Fibroblast of skin of left biceps (primary cell): ENCODE measurements at places on chromosomes 1 and 21.

DNA sequence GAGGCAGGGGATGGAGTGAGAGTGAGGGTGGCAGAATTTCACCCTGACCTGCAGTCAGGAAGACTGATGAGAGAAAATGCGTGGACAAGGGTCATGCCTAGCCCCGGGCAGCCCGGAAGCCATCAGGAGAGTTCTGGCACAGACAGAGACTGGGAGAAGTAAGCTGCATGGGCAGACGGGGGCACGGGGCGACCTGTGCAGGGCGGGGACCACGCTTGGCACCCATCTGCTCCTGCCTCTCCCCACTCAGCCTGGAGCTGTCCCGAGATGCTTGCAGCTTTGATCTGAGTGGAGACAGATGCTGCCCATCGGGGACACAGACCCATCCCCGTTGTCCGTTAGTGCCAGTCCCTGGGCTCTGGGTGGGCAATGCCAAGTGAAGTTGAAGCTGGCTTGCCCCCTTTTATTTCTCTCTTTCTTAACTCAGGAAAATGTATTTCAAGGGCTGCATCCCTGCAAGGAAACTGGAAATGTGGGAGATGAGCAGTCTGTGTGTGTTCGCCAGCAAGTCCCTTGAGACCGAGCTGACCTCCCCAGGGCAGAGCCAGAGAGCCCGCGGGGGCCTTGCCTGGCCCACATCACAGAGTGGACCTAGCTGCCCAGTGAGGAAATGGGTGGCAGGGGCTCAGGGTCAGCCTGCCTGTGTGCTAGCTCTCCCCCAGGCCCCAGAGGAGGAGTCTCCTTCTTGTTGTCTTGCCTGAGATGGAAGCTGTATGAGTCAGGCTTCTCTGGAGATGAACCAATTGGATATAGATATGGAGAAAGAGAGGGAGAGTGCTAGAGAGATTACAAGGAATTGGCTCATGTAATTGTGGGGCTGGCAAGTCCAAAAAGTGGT, 121.3 kb upstream of the C1orf174 start:
- no peak for DNase-seq

GRCh38 chr1:19429611-19430010, 55.7 kb downstream of the CAPZB start:
- no peak for DNase-seq

DNA sequence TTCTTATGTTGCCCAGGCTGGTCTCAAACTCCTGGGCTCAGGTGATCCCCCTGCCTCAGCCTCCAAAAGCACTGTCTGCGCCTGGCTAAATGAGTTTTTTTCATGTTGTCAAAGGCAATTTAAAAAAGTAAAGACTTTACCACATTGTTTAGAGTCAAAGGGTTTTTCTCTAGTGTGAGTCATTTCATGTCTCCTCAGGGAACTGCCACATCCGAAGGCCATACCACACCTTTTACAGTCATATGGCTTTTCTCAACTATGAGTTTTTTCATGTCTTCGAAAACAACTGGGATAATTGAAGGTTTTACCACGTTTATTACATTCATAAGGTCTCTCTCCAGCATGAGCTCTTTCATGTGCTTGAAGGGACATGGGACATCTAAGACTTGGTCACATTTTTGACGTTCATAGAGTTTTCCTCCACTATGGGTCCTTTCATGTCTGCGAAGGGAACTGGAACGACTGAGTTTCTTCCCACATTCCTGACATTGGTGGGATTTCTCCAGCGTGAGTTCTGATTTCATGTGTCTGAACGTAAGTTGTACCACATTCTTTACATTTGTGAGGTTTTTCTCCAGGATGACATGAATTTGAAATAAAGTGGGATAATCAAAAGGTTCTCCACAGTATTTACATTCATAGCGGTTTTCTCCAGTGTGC, 65.6 kb downstream of the UCHL5 start:
- no peak for DNase-seq

DNA sequence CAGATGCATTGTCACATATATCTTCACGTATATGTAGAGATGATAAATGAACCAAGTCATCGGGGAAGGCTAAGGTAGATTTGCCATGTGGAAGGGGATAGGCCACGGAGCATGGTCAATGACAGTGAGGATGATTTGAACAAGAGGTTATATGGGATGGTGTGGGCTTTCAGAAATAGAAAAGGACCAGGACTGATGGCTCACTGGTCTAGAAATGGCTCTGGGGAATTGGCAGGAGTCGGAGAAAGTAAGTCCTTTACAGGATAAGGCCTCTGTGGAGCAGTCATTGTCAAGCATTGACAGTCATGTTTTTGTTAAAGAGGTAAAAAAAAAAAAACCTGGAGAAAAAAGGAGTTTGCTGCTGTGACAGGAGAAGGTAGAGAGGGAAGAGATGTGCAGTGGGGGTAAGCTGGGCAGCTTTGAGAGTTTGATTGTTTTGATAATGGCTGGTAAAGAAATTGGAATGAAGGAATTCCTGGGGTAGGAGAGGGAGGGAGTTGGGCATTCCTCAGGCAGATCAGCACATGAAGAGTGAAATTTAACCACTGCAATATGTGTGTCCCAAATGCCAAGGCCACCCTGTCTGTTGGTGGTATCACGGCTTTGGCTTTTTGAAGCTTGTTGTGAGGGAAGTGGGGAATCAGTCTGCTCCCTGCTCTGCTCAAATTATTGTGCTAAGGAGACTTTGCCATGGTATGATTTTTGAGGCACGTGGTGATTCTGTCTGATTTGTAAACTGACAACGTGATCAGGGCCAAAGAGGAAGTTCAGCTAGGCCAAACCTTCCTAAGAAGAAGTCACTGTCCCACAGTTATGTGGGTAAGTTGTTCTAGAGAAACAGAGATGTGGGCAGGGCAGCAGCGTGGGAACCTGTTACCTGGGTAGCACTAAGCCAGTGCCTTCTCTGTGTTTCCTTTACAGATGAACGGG, 26.0 kb downstream of the MACF1 start:
- DNase-seq, result no peak

DNA sequence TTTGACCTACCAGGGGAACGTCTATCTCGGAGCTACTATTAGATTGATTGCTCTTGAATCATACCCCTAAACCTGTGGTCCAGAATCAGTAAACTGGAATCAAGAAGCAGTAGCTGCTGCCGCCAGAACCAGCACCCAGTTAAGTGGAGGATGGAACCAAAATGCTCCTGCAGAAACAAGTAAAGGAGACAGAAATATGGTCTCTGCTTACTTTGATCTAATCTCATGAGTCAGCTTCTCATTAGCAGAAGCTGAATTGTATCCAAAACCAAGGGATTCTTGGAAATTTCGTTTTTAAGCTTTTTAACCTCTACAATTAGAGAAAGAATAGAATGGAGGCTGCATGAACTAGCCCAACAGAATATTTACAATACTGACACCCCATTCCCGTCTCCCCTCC, 42.6 kb upstream of the PIGV start:
- DNase-seq, result no peak

DNA sequence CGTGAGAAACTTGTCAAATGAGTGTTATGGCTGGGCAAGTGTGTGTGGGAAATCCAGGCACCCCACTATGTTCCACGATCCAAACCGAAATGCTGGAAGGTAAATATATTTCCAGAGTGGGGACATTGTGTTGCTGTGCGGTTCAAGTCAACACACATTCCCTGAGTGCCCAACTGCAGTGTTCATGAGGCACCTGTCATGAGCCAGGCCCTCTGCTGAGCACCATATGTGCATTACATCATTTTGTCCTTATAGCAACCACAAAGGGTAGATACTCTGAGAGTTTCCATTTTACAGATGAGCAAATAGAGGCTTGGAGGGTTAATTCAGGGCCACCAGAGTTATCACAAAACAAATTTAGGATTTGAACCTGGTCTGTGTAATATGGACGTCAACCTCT, 59.9 kb upstream of the SOD1 start:
- no peak for DNase-seq

DNA sequence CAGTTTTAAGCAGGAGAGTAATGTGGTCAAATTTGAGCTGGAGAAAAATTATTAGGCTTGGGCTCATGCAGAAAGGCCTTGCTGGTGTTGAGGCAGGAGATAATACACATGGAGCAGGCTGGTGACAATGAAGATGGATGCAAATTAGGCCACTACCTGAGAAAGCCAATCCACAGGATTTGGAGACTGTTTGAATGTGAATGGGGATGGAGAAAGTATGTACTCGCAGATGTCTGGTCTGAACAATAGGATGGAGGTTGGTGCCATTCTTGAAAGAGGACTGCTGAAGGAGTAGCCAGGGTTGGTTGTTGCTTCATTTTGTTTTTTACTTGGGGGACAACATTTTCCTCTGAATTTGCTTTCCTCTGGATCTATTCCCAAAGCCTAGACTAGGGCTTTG, 8.0 kb upstream of the KIRREL1 start:
- DNase-seq, result no peak

DNA sequence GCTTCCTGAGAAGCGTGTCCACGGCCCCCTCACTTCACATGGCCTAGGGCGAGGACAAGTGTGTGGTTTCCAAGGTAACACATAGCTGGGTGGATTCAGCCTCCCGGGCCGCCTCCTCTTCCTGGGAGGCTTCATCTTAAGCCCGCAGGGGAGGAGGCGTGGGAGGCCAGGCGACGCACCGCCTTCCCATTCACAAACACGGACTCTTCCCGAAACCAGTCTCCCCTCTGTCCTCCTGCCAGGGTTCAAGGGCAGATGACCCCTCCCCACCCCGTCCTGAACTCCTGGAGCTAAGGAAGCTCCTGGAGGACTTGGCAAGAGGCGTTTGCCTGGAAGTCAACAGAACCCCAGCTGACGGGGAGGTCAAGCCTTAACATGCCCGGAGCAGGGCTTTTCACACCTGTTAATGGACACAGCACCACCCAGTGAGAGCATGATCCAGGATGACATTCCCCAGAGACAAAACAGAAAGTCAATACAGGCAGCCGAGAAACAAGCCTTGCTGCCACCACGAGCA, 56.7 kb downstream of the KCNN3 start:
- DNase-seq, result no peak

DNA sequence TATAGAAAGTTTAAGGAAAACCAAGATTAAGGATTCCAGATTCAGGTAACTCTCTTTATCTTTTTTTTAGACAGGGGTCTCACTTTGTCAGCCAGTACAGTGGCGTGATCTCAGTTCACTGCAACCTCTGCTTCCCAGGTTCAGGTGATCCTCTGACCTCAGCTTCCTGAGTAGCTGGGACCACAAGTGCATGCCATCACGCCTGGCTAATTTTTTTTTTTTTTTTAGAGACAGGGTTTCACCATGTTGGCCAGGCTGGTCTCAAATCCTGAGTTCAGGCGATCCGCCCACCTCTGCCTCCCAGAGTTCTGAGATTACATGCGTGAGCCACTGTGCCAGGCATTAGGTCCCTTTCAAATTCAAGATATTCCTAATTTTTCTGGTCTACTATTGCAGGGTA, 15.9 kb downstream of the LZIC start:
- DNase-seq, result no peak

DNA sequence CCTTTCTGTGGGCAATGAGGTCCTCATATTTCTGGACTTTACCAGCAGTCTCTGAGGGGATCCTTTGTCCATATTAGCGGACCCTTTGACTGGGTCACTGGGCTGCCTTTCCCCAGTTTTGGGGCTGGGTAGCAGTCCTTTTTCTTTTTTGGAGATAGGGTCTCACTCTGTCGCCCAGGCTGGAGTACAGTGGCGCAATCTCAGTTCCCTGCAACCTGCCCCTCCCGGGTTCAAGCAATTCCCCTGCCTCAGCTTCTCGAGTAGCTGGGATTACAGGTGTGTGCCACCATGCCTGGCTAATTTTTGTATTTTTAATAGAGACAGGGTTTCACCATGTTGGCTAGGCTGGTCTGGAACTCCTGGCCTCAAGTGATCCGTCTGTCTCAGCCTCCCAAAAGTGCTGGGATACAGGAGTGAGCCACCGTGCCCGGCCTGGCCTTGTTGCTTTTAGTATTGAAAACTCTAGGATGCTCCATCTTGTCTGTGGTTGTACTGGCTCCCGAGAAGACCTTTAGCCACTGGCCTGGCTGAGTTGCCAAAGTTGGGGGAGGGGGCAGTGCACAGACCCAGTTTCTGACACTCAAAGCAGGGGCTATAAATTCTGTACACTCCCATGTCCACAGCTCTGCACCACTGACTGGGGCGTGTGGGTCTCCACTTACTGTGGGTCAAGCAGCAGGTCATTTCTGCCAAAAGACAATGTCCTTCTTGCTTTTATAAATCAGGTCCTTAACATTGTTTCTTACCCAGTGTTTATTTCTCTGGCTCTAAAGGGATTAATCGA, 33.1 kb downstream of the MAN1C1 start:
- no peak for DNase-seq

DNA sequence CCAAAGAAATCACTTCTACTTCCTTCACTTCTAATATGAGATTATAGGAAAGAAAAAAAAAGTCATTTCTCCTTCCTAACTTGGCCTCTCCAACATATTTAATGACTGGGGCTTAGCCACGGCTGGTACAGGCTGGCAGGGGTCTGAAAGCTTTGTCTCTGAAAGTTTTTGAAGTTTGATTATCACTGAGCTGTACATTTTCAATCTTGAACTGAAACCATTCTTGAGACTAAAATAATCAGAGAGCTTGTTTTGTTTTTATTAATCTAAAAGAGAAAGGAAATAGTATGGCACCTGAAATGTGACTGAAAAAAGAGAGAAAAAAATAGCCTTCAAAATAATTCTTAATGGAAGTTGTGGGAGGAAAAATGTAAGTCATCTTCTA, 3.8 kb upstream of the KRTAP19-8 start:
- no peak for DNase-seq

- no peak for DNase-seq
These were observed 20.9 kb upstream of the DYNLT5 start for GRCh38 chr1:66731170-66731865.

GRCh38 chr1:223621312-223621734, 44.2 kb downstream of the CAPN8 start:
- no peak for DNase-seq

DNA sequence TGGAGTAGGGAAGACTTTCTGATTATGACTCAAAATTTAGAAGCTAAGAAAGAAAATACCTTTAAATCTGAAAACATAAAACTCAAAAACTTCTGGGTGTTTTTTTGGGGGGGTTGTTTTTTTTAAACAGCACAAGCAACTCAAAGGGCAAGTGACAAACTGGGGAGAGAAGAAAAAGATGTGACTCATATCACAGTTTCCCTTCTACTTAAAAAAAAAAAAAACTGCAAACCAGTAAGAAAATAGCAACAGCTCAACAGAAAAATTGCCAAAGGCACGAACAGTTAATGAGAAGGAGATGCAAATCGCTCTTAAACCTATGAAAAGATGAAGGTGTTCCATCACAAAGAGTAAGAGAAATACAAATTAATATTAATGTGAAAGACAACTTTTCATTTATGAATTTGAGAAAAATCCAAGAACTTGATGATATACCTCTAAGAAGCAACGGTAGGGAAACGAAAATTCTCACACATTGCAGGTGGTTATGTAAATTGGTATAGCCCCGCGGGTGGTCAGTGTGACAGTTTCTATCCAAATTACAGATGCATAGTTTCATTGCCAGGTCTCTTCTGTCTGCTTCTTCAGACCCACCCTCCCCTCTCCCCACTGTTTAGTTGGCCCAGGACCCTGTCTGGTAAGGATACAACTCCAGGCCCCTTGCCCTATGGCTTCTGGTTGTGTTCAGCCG, 9.0 kb downstream of the IFNAR2 start:
- no peak for DNase-seq
